Activated T-helper 2 cell treated with anti-CD3 and anti-CD28 coated beads, Interferon-gamma antibody, Interleukin-2, Interleukin-4, amounts not matched to agents 10 μg/mL and 5 μg/mL and 100 μg/mL, durations not matched to agents 14 hours and 24 hours and 36 hours (primary cell): ENCODE measurements at places on chromosomes 16 and 17. TPM values are rescaled to one million over a fixed set of nuclear protein-coding genes. Genes with fewer than 3 reads are reported as not detected.

DNA sequence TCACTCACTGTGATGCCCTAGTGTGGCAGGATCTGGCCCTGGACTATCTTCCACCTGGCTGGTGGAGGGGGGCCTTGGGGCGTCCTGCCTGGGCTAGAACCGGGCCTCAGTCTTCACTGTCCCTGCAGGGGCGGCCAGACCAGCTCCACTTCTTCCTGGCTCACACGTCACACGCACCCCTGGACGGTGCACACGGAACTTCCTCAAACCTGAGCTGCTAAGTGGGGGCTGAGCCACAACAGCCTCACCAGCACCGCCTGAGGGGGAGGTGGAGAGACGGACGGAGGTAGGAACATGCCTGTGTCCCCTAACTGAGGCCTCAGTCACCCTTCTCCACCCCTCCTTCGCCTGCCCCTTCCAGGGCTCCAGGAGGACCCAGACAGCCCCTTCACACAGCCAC, 36.6 kb downstream of the TIMM22 start:
- no peak for DNase-seq

Gene NTN1
- total RNA-seq: 0.41 and 0.60 TPM in 2 replicates

Gene KRT33B
- not detected in 2 replicates for total RNA-seq

DNA sequence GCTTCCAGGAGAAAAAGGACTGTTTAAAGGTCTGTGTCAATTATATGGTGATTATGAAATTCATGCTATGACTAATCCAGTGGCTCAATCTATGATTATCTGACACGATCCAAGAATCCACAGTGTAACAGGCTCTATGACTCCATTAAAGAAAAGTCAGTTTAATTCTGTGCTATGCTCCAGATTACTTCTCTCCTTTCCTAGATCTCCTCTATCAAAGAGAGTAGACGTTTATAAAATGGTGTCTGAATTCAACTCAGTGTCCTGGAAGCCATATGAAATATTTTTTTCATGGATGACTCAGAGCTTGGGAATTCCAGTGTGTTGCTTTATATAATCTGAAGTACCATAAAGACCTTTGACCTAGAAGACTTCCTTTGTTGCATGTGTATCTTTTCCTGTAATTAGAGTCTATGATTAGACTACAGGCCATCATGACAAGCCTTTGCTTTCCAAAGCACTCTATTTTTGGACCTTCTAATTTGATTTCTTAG, 27.0 kb upstream of the NF1 start:
- DNase-seq: no peak

- DNase-seq: no peak
These were observed 641 bp upstream of the CBX2 start for GRCh38 chr17:79777120-79777893.

GRCh38 chr17:47239619-47239966, 14.0 kb upstream of the ITGB3 start:
- no peak for DNase-seq

DNA sequence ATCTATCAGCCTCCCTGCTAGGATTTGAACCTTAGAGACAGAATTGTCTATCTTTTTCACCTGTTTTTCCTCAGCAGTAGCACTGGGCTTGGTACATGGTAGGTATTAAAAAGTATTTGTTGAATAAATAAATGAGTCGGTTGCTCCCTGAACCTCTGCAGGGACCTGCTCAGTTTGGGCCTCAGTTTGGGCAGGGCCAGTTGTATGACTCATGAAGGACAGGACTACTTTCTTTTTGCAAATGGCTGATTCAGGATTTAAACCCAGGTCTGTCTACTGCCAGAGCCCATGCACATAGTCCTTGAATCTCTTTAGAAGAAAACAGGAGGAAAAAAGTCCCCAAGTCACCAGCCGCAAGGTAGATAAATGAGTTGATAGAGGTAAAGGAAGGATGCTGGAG, 3.1 kb downstream of the MMP2 start:
- DNase-seq: no peak

Gene PRSS27
- 1.8 and 2.1 TPM in 2 replicates for total RNA-seq

DNA sequence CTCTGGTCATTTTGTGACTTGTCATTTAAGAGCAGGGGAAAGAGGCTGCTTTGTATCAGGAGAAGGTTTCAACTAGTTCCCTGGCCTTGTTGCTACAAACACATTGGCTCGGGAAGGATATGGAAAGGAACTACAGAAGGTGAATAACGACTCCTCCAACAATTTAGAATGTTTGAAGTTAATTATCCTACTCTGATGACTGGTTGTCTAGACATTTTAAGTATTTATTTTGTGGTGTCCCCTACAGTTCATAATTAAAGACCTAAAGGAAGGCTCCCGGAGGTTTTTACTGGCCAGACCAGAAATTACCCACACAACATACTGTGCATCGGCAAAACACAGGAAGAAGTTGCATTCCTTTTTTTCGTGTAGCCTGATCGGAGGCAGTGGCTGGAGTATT, 515.8 kb upstream of the SALL1 start:
- DNase-seq: no peak

- DNase-seq: no peak
These were observed 1349.6 kb upstream of the CDH8 start for GRCh38 chr16:63385714-63386432.

DNA sequence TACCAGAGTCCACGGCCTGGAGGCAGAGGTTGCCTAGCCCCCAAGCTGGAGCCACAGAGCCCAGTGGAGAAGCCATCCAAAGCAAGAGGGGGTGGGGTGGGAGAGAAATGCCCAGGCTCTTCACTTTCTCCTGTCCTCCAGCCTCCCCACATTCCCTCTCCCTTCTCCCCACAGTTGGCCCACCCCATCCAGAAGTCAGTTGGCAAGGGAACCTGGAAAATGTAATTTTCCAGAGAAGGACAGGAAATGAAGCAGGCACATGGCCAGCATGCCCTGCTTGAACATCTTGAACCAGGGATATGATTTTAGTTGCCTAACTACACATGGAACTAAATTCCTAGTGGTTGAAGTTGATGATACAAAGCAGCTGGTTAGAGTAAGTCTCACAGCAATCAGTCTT, 73.3 kb upstream of the IRX6 start:
- no peak for DNase-seq

- peak; percentile 42 for DNase-seq
These were observed 143.9 kb downstream of the ANKFN1 start for GRCh38 chr17:56297184-56297583.

Gene TXNL4B
- 16.5 and 17.1 TPM in 2 replicates for total RNA-seq

Gene TNS4
- total RNA-seq: 8.7 and 9.0 TPM in 2 replicates

DNA sequence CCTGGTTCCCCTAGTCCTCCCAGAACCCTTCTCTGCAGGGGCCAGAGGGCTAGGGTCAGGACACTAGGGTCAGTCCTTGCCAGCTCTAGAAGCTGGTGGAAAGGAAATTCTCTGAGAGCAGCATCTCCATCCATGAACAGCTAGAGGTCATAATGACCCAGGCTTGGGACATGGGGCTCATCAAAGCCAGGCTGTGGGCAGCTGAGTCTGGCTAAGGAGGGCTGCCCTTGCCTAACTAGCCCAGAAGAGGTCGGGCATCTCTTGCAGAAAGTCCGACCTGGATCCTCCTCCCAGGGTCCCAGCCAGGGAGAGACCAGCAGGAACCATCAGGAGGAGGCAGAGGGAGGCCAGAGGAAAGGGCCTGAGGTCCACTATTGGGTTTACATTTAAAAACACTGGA, 4.3 kb downstream of the MPO start:
- no peak for DNase-seq

- no peak for DNase-seq
These were observed 685 bp upstream of the PSMD3 start for GRCh38 chr17:39979893-39980350.

DNA sequence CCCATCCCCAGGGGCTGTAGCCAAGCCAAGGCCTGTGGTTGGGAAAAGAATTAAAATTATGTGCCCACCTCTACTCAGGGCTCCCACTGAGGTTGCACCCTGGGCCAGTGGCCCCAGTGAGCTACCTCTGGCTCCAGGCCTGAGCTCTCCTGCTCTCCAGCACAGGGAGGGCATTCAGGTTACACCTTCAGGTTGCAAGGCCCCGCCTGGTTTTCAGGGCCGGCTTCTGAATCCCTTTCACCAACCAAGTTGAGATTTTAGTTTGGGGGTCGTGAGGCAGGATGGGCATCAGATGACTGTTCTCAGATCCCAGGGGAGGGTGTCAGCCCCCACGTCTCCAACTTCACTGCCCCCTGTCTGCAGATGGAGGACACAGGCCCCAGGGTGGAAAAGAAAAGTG, 8.0 kb upstream of the KATNB1 start:
- DNase-seq: no peak

- DNase-seq: peak; percentile 21
These were observed 5.2 kb downstream of the ITPRIPL2 start for GRCh38 chr16:19118938-19119431.

- DNase-seq: no peak
These were observed 1.1 kb upstream of the RAPGEFL1 start for GRCh38 chr17:40175928-40176753.

Gene TVP23A
- 0.05 TPM in 1 of 2 replicates, not detected in the other for total RNA-seq

DNA sequence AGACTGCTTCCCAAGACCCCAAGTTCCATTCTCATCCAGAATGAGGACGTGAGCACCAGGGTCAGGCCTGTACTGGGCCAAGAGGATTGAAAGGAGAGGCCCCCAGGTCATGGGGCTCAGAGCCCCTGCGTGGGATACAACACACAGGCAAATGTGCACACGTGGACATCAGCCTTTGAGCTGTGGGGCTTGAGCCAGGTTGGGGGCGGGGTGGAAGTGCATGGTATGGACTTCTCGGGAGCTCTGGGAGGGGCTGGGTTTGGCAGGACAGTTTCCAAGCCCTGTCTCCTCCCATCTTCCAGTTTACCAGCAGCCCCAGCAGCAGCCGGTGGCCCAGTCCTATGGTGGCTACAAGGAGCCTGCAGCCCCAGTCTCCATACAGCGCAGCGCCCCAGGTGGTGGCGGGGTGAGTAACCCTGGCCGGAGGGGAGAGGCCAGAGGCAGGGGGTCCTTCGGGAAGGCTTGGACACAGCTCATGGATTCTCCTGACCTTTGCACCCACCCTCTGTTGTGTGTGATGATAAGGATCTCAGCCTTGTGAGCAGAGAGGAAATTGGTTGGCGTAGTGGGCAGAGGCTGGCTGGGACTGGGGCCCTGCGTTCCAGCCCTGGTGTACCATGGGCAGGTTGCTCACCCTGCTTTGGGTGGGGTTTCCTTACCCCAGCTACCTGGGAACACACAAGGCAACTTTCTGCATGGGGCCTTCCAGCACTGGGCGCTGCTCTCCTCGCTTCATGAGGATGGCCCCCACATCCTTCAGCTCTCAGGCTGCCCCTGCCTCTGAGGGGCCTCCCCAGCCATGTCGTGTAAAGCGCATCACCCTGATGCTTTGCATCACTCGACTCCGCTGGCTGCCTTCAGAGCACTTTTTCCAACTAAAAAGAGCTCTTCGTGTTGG, 10.4 kb upstream of the LASP1NB start:
- no peak for DNase-seq

- no peak for DNase-seq
These were observed 42.6 kb downstream of the NLRP1 start for GRCh38 chr17:5541610-5542202.

DNA sequence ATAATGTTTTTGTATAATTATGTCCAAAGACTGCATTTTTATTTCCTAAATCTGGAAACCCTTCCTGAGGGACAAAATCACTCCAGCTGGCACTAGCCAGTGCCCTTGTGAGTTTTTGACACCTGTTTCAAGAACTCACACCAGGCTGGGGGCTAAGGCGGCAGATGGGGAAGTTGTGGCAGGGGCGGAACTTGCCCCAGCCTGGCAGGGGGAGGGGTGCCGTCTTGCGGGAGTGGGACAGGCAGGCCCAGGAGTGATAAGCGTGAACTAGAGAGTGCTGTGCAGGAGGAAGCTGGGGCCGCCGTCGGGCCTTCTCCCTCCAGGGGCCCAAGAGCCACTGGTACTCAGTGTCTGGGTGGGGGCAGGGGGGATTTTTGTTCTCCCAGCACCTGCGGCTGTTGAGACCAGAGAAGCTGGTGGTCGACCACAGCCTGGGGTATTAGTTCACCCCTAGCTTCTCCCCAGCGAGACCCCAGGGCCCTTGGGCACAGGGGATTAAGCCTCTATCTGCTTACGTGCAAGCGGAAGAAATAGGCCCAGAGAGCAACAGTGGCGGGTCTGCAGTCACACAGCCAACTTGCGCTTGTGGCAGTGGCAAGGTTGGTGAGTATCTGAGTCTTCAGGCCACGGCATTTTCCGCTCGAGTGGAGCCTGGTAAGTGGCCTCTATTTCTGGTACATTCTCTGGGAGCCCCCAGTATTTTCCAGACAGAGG, 40.2 kb upstream of the PLCG2 start:
- no peak for DNase-seq

Gene ATP6V0D1
- total RNA-seq: 31.5 and 33.9 TPM in 2 replicates

- no peak for DNase-seq
These were observed 1.7 kb downstream of the TMEM170A start for GRCh38 chr16:75462806-75463205.
